ENCODE measurements at places on chromosomes 12 and 14.

- H3K4me1 ChIP-seq: no peaks in the 10 kb centered on the region
- no peak for DNase-seq
- H3K4me3 ChIP-seq: no peak overlapping the region
- no peak overlapping the region for H3K27ac ChIP-seq
- no peaks in the 10 kb centered on the region for H3K27me3 ChIP-seq
- no peaks in the 10 kb centered on the region for H3K36me3 ChIP-seq
Observed at GRCh38 chr14:28467611-28468010, 299.0 kb upstream of the FOXG1 start.

DNA sequence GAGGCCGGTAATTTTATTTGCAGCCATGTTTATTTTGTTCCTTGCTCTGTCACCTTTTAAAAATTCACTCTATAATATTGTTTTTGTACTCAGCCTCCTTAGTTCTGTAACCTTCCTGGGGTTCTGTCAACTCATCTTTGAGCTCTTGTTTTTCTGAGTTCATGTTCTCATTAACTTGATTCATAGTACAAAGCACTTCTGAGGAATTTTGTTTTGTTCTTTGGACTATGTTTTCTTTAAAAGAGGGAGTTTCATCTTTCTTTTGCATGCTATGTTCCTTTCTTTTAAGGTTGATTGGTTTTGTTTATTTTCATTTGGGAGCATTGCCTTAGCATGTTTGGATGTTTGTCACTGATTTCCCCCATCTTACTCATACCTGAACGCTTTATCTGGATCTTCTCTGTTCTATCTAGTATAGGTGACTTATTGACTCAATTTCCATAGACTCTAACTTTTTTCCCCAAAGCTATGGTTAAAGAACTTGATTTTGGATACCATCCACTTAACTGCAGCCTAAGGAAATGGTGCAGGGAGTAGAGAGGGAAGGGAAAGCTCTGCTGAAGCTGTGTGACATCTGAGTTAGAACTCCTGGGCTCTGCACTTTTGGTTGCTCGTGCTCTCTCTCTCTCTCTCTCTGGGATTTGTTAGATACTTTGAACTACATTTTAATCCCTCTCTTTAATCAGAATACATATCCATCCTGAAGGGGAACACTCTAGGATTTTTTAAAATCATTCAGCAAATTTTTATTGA is 268.5 kb downstream of the PAWR start:
- H3K36me3 ChIP-seq: no peaks in the 10 kb centered on the region
- H3K4me3 ChIP-seq: no peak overlapping the region

DNA sequence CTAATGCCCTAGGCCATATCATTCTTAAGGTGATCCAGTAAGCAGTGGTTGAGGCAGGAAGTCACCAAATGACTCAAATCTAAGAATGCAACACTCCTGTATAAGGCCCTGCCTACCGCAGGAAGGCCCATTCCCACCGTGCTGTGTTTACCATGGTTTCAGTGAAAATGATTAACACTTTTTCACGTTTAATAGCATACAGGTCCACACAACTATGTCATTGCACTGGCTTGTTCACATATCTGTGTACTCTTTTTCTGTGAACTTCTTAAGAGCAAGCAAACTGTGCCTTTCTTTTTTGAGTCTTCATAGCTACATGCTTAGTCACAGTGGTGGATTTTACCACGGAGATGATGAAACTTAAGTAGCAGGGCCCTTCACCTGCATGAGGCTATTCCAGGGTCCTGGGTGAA is 214.9 kb downstream of the CNTN1 start:
- H3K4me1 ChIP-seq: no peaks in the 10 kb centered on the region
- H3K4me3 ChIP-seq: no peak overlapping the region
- H3K27me3 ChIP-seq: no peaks in the 10 kb centered on the region
- H3K36me3 ChIP-seq: no peaks in the 10 kb centered on the region
- no peak for DNase-seq

- H3K36me3 ChIP-seq: no peaks in the 10 kb centered on the region
- H3K27me3 ChIP-seq: no peaks in the 10 kb centered on the region
- DNase-seq: peak; percentile 79
- peak overlapping the region; percentile 98 for H3K27ac ChIP-seq
Observed at GRCh38 chr12:122421187-122421820, 1.2 kb downstream of the CLIP1 start.

DNA sequence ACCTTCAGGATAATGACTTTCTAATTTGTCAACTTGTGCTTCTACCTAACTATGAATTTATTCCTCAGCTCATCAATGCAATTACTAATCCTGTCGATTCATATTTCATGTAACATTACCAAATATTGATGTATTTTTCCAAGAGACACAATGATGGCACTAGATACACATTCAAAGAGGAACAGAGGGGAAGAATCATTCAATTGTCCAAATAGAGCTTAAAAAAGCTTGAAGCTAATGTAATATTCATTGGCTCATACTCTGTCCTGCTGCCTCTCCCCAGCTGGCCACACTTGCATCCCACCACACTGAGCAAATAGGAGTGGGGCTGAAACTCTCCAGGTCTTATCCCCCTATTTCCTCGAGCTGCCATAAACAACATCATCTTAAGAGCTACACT is 9.3 kb downstream of the TESPA1 start:
- H3K4me3 ChIP-seq: no peak overlapping the region
- H3K4me1 ChIP-seq: no peaks in the 10 kb centered on the region
- no peak for DNase-seq
- no peaks in the 10 kb centered on the region for H3K36me3 ChIP-seq
- no peaks in the 10 kb centered on the region for H3K27me3 ChIP-seq

DNA sequence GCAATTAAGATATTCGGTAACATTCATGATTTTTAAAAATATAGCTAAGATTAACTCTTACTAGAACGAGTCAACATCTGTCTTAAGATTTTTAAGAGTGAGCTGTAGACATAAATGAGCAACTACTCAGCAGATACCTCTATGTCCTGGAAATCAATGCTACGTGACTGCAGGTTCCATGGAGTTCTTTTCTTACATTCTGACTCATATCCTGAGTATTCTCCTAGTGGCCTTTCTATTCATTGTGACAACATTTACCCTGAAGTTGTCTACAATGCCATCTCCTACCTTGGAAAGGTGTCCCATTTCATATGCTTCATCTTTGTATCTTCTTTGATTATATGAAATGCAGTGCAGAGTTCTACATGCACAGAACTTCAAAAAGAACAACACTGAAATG is 59.9 kb downstream of the PKP2 start:
- H3K27ac ChIP-seq: no peak overlapping the region
- no peak overlapping the region for H3K4me3 ChIP-seq
- H3K4me1 ChIP-seq: no peaks in the 10 kb centered on the region
- DNase-seq: no peak

DNA sequence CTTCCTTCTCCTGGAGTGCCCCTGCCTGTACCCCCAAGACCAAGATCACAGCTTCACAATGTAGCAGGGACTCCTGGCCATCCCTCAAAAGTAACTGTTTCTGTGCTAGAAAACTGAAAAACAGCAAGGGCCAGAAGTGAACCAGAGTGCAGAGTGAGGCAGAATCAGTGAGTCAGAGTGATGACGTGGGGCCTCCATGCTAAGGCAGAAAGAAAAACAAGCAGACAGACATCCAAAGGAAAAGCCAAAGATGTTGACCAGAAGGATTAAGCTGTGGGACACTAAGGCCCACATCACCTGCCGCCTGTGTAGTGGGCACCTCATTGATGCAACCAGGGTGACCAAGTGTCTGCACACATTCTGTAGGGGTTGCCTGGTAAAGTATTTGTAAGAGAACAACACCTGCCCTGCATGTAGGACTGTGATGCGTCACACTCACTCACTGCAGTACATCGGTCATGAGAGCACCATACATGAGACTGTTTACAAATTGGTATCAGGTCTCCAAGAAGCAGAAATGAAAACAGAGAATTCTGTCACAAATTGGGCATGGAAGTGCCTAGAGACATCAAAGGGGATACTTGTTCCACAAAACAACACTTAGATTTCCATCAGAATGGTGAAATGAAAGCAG is 51.2 kb downstream of the ARMH4 start:
- H3K27me3 ChIP-seq: no peaks in the 10 kb centered on the region
- no peak overlapping the region for H3K27ac ChIP-seq
- no peak overlapping the region for H3K4me3 ChIP-seq
- DNase-seq: no peak
- H3K36me3 ChIP-seq: no peaks in the 10 kb centered on the region

DNA sequence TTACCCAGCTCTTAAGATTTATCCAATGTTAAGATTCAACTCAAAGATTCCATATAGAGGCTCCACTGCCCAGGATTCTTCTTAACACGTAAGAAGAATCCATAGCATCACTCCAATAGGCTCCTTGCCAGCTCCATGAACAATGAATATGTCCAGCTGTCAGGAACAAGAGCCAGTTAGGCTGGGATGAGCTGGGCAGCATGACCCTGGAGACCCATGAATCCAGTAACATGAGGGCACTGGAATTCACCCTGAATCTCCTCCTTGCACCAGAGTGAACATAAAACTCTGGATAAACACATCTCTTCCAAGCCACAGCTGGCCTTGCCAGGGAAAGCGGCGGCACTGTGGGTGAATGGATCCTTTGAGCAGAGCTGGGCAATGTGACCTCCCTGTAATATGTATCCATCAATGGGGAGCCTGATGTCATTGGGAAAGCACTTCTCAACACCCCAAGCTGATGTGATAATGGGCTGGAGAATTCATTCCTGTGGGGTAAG is 24.4 kb upstream of the TC2N start:
- H3K27me3 ChIP-seq: no peaks in the 10 kb centered on the region
- H3K27ac ChIP-seq: no peak overlapping the region
- peaks cover 18% of the 10 kb centered on the region for H3K4me1 ChIP-seq
- H3K4me3 ChIP-seq: no peak overlapping the region

GRCh38 chr12:12896260-12896659 is 4.9 kb downstream of the GPRC5A start:
- DNase-seq: no peak
- H3K36me3 ChIP-seq: no peaks in the 10 kb centered on the region
- H3K4me1 ChIP-seq: no peaks in the 10 kb centered on the region
- no peak overlapping the region for H3K27ac ChIP-seq

DNA sequence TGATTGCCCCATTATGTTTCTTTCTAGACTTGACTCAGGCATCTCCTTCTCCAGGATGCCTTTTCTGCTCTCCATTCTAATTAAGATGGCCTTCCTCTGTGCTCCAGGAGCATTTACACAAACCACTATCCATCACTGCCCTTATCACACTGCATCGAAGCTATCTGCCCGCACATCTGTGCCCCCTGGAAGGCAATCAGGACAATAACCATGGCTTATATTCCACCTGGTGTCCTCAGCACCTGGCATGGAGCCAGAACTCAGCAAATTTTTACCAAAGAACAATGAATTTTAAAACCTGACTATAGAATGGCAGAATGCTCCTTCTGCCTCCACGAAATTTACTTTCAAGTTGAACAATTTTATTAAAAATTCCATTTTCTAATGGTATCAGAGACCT is 465.8 kb downstream of the APAF1 start:
- no peaks in the 10 kb centered on the region for H3K27me3 ChIP-seq
- no peaks in the 10 kb centered on the region for H3K4me1 ChIP-seq
- H3K4me3 ChIP-seq: no peak overlapping the region
- no peak for DNase-seq
- H3K27ac ChIP-seq: no peak overlapping the region
- H3K36me3 ChIP-seq: no peaks in the 10 kb centered on the region

DNA sequence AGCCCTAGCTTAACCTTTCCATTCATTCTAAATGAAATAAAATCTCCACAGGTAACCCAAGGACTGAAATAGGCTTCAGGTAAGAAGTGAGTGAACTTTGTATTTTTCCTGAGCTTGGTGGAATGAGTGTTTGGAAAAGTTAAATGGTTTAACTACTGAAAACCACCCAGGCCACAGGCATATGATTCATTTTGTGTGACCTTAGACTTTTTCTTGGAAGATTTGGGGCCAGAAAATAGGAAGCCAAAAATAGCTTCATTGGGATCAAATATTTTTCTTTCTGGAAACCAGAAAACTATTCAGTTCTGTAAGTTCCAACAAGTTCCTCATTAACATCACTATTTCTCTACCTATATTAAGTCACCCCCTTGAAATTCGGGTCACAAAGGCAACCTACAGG is 212.6 kb downstream of the PCNX1 start:
- no peak for DNase-seq
- no peaks in the 10 kb centered on the region for H3K27me3 ChIP-seq
- H3K4me1 ChIP-seq: peaks cover 3% of the 10 kb centered on the region
- peak overlapping the region; percentile 90 for H3K27ac ChIP-seq
- no peak overlapping the region for H3K4me3 ChIP-seq

DNA sequence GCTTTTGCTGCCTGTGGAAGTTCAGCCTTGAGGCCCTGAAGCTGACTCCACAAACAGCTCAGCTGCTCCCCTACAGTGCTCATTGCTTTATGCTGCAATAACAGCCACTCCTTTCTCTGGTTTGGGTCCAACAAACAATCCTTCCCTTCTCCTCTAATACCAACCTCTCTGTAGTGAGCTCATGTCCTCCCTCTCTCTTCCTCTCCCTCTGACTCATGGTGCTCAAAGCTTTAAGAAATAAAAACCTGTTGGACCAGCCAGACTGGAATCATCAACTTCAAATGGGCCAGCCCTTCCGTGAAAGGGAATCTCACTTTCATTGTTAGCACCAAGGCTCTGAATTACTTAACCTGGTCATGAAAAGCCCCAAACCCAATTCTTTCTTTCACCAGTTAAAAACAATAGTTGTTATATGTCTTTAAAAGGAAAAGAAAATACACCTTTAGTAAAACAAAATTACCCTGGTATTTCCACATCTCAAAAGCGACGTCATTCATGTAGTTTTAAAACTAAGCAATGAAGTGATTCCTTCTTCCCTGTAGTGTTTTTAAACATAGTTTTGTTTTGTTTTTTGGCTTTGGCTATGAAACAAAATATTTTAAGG is 126.4 kb downstream of the DUSP6 start:
- no peak overlapping the region for H3K27ac ChIP-seq
- H3K4me1 ChIP-seq: no peaks in the 10 kb centered on the region
- no peaks in the 10 kb centered on the region for H3K36me3 ChIP-seq
- no peaks in the 10 kb centered on the region for H3K27me3 ChIP-seq

- H3K4me3 ChIP-seq: no peak overlapping the region
- H3K36me3 ChIP-seq: no peaks in the 10 kb centered on the region
- no peak for DNase-seq
- no peak overlapping the region for H3K27ac ChIP-seq
Observed at GRCh38 chr12:78220811-78221210, 390.1 kb downstream of the NAV3 start.

DNA sequence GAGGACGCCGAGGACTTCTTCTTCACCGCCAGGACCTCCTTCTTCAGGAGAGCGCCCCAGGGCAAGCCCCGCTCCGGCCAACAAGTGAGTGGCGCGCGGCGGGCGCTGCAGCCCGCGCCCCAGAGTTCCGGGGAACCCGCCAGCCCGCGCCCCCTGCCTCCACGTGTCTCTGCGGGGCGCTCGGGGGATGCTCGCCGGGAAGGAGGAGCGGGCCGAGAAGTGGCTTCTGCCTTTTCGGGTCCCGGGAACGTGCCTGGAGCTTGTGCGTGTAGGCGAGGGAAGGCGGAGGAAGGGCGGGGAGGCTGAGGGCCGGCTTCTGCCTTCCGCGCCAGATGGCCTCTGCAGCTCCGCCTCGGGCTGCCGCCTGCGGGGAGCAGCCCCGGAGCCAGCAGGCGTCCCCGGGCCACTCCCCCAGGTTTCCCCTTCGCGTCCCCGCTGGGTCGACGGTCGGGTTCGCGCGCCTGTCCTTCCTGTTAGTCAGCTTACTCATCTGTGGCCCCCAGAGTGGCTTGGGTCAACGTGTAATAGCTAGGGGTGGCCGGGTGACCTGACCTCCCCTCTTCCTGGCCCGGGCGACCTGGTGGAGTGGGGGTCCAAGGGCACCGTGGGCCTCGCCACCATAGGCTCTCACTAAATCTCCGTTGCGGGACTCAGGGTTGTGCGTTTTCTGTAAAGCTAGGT is 505 bp downstream of the RASSF3 start:
- peak overlapping the region; percentile 76 for H3K4me3 ChIP-seq
- H3K27ac ChIP-seq: peak overlapping the region; percentile 87
- peak; percentile 78 for DNase-seq
- H3K27me3 ChIP-seq: no peaks in the 10 kb centered on the region
- H3K36me3 ChIP-seq: no peaks in the 10 kb centered on the region
- no peaks in the 10 kb centered on the region for H3K4me1 ChIP-seq

All from right lobe of liver (tissue), 6 donors.